Activated CD8-positive, alpha-beta T cell treated with anti-CD3 and anti-CD28 coated beads for 36 hours (primary cell): ENCODE measurements at places on chromosomes 12 and 14. TPM values are rescaled to one million over a fixed set of nuclear protein-coding genes. Genes with fewer than 3 reads are reported as not detected.

- peak; percentile 45 for DNase-seq
Measured at GRCh38 chr14:21711360-21711961, 37.8 kb upstream of the OR4E1 start.

- DNase-seq, result peak; percentile 4
Measured at GRCh38 chr14:102461490-102462338, 47.9 kb downstream of the ANKRD9 start.

GRCh38 chr12:43711348-43711747 lies 47.2 kb downstream of the PUS7L start:
- DNase-seq, result no peak

Gene LGALS3
- 4.5 TPM for total RNA-seq

Gene ANKRD33
- total RNA-seq, result not detected

DNA sequence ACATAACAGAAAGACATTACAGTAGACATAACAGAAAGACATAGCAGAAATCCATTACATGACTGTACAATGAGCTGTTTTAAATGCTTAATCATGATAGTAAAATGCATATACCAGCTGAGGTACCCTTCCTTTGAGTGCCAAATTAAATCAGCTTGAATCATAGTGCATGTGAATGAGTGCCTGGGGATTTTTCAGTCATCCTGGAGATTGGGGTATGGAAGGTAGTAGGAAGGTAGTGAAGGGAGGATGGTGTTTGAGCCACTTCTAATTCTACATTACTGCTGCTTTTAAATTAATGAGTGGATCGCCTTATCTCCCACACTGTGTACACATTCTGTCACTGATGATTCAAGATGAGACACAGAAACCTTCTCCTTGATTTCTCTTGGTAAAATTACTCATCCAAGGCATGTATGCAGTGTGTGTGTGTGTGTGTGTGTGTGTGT lies 534.2 kb downstream of the LRFN5 start:
- DNase-seq, result no peak

DNA sequence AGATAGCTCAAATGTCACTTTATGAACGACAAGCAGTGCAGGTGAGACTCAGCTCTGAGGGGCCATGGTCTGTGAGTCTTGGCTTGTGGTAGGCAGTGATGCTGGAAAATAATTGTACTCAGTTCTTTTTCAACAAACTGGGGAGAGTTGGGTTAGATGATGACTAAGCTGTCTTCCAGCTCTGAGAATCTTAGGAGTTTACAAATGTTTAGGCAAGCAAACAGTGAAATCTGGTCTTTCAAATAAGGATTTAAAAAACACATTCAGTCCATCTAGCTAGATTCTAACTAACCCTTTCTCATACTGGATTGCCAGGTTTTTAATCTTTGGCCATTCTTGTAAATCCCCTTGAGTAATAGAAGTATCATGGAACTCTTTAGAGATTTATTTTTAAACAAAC lies 3.4 kb downstream of the PHC1 start:
- no peak for DNase-seq

Gene MMP14
- 3.1 TPM for total RNA-seq

- DNase-seq, result no peak
Measured at GRCh38 chr12:90916516-90916915, 38.5 kb downstream of the CCER1 start.

GRCh38 chr12:21607701-21608100 lies 3.1 kb upstream of the GYS2 start:
- no peak for DNase-seq

Gene ZFYVE26
- 16.8 TPM for total RNA-seq

Gene IL26
- total RNA-seq, result not detected

DNA sequence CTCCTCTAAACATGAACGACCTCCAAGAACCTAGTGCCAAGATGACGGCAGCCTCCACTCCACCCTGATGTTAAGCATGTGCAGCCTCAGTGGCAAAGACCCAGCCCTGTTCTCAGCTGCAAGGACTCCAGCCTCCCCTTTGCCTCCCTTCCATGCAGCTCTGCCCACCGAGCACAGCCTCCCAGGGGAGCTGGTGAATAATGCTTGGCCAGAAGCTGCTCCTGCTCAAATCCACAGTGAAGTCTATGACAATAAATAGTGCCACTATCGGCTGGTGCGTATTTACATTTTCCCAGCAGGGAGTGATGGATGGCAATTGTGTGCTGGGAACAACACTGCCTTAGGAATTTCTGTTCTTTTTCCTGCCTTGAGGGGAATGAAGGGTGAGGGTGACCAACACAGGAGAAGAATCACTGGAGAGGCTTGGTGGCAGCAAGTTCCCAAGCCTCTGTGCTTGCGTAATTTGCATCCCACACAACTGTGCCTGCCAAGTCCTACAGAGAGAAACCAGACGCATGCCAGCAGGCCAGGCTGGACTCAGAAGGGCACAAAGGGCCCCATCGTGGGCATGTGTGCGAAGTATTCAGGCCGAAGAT lies 29.9 kb upstream of the TC2N start:
- no peak for DNase-seq

DNA sequence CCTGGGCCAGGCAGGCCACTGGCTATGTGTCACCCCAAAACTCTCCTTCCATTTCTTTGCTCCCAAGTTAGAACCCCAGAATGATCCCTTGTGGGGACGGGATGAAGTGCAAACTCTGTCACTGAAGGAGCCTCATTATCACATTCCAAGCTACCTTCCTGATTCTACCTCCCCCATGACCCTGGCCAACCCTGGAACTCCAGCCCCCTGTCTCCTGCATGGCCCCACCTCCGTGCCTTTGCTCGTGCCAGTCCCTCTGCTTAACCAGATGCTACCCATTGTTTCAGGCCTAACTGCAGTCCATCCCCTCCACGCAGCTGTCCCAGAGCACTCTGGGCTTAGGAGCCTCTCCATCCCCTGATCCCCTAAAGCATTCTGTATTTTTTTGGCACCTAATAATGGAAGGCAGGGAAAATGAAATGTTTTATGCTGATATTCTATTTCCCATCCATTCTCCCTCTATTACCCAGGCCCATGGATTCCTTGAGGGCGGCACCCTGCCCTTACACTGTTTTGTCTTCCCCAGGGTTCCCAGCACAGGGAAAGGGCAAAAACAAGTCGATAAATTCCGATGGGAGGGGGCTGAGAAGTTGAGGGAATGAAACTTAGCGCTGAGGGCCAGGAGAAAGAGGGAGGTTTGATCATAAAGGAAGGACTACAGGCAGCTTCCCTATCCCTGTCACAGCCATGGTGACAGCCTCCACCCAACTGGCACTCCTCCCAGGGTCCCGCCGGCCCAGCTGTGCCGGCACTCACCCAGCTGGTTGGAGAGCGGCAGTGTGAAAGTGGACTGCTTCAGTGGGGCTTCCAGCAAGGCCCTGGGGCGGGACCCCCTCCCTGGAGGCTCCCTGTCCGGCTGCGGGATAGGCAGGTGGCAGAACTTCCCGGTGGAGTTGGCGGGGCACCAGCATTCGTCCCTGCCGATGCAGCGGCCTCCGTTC lies 58.1 kb downstream of the ISCA2 start:
- DNase-seq, result no peak

DNA sequence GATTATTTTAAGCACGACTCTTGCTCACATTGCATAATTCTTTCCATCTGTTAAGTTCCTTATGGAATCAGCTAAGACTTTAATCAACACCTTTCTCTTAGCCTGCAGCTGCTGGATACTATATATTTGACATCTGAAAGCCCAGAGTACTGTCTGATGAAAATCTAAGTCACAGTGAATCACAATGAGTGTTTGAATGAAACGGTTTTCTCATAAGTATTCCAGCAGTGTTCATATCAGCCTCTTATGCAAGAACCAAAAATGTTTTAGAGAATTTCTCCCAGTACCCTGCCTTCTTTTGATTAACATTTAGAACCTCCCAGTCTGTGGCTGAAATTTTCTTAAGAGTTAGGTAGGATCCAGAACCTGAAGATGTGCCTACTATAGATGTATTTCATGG lies 55.6 kb downstream of the FRMD6 start:
- DNase-seq, result no peak

DNA sequence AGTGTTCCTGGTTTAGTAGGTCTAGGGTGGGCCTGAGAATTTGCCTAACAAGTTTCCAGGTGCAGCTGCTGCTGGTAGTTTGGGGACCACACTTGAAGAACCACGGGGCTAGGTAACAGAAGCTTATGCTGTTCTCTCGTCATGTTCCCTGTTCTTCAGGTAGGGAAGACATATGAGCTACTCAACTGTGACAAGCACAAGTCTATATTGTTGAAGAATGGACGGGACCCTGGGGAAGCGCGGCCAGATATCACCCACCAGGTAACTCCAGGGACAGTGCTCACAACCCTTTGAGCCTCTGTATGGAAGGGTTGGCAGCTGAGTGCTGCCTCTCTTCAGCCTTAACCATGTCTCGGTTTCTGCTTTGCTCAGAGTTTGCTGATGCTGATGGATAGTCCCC lies 3.5 kb downstream of the EMG1 start:
- no peak for DNase-seq
